Aorta (tissue), 5 donors: ENCODE measurements at places on chromosomes 3 and 15. TPM values are rescaled to one million over a fixed set of nuclear protein-coding genes. Genes with fewer than 3 reads are reported as not detected.
A peak's percentile ranks its signal among the peaks of the same experiment; 100 is the strongest.

Gene HRG
- not detected for polyA plus RNA-seq

Gene SERINC4
- 0.43 TPM for polyA plus RNA-seq

Gene LRRC2
- 0.03 TPM for polyA plus RNA-seq

Gene CYP11A1
- polyA plus RNA-seq: 0.10 TPM

Gene MB21D2
- 3.3 TPM for polyA plus RNA-seq

DNA sequence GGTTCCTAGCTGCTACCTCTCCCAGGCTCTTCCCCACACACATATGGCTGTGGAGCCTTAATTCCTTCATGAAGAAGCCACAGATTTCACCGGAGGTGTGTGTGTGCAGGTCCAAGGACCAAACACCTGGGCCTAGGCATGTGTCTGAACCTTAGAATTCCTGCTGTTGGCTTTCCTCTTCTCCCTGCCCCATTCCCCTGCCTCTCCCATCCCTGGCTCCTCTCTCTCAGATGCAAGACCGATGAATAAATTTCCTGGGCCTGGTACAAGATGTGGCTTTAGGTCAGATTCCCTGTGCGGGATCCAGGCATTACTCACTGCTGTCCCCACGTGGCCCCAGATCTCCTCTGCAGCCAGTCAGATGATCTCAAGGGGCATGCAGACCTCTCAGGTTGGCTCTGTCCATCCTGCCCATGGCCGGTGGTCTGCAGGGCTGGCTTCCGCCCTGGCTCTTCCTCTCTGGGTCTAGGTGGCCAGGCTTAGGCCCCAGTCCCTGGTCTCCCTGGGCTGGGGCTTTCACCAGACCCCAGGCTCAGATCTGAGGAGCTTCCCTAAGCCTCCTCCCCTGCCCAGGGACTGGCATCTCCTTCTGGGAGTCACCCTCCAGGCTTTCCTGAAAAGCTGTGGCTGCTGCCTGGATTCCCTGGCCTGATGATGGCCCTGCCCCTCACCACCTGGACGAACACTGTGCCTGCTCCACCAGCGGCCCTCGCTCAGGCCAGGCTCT is 20.5 kb downstream of the CCR9 start:
- DNase-seq: no peak

DNA sequence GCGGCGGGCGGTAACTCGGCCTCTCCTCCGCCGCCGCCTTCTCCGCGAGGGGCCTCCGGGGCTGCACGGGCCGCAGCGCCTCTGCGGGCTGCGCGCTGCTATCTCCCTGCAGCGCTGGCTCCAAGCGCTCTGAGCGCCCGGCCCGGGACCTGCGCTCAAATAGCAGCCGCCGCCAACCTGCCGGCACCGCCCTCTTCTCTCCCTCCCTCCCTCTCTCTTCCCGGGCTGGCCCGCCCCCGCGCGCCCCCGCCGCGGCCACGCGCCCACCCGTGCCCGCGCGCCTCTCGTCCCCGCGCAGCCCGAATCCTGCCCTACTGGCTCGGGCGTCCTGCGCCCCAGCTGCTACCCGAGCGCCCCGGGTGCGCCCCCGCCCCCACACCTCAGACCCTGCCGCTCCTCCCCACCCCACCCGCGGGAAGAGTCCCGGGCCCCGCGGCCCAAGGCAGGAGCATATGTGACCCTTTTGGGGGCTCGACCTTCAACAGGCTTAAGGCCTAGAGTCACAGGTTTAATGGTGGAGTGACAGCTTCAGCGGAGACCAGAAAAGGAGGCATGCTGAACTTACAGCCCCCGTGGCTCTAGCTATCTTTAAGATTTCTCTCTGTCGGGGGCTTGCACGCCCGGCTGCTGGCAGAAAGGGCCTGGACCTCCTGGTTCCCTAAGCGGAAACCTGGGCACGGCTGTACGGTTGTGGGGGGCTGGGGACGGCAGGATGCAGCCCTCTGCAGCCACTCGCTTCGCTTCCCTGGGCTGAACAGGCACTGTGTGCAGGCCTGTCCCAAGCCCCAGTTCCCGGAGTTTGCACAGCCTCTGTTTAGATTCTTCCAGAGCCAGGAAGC is at the start of gene CACNA2D2:
Gene CACNA2D2 (minus strand): TSS at position 131 of the 839 bp plus-strand sequence. CDS start 211 bp downstream, outside the sequence.
- peak; percentile 68 for DNase-seq

GRCh38 chr3:177375316-177375715 is 178.0 kb upstream of the TBL1XR1 start:
- DNase-seq: no peak

DNA sequence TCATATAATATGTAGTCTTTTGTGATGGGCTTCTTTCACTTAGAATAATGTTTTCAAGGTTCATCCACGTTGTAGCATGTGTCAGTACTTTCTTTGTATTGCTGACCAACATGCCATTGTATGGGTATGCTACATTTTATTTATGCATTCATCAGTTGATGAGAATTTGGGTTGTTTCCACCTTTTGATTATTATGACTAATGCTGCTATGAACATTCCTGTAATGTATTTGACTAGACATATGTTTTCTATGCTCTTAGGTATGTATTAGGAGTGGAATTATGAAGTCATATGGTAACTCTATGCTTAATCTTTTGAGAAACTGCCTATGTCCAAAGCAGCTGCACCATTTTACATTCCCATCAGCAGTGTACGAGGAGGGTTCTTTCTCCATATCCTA is 3.2 kb upstream of the PODXL2 start:
- no peak for DNase-seq

DNA sequence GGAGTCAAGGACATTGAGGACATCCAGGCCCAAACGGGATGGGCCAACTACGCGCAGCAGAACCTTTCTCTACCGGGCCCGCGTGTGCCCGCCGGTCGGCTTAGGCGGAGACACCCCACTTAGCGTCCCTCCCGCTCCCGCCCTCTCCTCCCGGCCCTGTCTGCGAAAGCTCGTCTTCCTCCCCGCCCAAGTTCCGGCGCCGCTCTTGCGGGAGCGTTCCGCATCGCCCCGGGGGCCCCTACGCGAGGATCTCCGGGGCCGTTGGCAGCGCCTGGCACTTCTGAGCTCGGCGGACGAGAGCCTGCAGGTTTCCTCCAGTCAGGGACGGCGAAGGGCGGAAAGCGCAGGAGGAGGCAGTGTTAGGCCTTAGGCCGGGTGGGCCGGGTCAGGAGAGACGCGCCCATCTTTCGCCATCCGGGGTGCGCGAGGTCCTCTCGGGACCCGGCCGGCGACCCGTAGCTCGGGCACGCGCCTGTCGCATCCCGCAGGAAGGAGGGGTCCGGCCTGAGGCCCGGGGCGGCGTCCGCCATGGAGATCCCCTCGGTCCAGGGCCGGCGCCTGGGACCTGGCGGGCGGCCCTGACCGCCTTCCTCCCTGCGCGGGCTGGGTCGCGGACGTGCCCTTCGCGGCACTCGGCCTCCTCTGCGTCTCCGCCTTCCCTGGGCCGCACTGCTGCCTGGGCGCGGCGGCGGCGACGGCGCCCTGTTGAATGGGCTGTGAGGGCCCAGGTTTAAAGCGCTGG is at the start of gene FEM1B:
Gene FEM1B (plus strand): TSS at position 143 of the 742 bp plus-strand sequence. CDS start 673 bp downstream, outside the sequence.
- DNase-seq: peak; percentile 94

- no peak for DNase-seq
Measured at GRCh38 chr3:63387568-63387967, 109.5 kb downstream of the SYNPR start.

GRCh38 chr15:92600856-92601255 is 54.7 kb downstream of the FAM174B start:
- DNase-seq: no peak

GRCh38 chr15:99438691-99439523 is 126.9 kb upstream of the MEF2A start:
- peak; percentile 48 for DNase-seq

DNA sequence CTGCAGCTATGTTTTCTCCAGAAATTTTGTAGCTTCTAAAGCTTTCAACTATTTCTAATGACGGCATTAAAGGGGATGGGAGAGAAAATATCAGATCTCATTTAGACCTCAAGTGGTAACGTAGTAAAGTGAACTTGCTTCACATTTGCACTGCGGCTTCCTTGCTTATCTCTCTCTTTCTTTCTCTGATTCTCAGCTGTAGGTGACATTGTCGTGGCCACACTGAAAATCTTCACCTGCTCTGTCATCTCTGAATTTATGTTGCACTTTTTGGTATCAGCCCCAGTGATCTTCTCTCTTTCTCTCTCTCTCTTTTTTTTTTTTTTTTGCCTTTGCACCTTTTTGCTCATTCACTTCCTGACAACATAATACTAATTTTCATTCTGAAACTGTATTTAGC is 254.1 kb upstream of the SATB1 start:
- no peak for DNase-seq

DNA sequence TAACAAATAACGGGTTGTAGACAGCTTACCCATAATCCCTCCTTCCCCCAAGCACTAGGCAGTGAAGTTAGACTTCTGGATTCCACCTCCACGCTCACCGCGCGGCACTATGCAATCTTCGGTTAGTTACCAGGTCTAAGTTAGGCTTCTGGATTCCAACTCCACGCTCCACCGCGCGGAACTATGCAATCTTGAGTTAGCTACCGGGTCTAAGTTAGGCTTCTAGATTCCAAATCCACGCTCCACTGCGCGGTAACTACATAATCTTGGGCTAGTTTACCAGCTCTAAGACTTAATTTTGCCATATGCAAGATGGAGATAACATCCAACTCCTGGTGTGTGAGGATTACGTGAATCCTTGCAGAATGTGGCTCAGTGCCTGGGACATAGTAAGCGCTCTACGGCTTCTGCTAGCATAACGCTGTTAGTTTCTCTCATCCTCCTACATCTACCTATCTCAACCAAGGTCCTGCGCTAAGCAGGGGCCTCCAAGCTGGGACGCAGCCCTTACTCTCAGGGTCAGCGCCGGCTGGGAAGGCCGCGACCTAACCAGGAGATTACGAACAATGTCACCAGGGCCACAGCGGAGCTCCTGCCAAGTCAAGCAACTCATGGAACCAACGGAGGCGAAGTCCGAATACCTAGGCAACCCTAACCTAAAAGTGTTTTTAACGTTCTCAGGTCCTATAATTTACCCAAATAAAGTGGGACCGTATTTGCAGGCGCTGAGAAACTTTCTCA is 497 bp upstream of the RPLP1 start:
- DNase-seq: peak; percentile 60

GRCh38 chr15:83658430-83659416 is 4.8 kb downstream of the ADAMTSL3 start:
- DNase-seq: no peak

DNA sequence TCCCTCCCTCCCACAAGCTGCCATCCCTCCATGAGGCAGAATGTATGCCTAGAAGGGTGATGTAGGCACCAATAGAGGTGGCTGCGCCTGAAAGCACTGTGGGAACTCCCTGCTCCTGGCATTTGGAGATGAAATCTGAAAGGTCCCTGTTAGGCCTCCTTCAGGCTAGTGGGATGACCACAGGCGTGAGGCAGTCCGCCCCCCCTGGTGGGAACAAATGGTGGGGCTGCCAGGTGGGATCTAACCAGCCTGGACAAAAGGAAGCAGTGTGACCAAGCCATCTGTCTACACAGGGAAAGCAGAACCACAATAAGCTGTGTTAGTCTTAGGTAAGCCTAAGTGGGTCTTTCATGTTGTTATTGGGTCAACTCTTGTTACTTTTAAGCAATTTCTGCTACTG is 25.3 kb downstream of the IL5RA start:
- no peak for DNase-seq
